ENCODE measurements at places on chromosomes 6 and 20.
A peak's percentile ranks its signal among the peaks of the same experiment; 100 is the strongest.

DNA sequence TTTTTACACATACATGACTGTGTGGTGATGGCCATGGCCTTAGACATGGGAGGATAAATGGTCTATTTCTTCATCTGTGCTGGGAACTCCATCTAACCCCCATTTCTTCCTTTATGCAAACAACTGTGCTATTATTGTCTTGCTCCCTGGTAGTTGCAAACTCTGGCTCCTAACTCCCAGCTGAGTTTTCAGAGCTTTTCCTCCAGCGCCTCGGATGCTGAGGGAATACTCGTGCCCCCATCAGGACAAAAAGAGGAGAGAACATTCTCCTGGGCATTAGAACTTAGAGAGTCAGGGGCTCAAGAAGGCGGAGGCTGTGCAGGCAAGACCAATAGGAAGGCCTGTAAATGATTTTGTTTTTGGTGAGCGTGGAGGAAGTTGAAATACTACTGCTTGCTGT lies 2.1 kb downstream of the DAAM2 start:
- no peak for ATAC-seq

DNA sequence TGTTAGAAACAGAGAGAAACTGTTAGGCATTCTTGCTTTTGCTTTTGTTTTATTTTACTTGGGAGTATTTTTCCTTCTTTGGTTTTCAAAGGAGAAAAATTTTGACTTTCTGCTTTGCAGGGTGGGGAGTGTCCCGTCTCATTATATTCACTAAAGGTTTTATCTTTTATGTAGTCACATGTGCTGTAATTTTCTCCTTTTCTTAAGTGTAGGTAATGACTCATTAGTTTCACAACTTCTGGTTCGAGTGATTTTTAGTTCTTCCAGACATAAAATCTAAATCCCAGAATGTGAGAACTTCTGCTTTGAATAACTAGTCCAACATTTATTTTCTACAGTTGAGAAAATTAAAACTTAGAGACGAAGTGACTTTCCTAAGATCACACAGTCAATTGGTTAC lies 37.7 kb downstream of the ADGRF1 start:
- no peak for ATAC-seq

DNA sequence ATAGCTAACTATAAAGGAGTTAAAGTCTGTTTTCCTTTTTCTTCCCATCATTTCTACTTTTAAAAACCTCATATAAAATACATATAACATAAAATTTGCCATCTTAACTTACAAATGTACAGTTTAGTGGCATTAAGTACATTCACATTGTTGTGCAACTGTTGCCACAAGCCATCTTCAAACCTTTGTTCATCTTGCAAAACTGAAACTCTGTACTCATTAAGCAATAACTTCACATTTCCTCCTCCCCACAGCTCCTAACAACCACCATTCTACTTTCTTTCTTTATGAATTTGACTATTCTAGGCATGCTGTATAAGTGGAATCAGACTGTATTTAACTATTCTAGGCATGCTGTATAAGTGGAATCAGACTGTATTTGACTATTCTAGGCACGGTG lies 4.5 kb downstream of the CCDC170 start:
- ATAC-seq: no peak

- ATAC-seq: no peak
These were observed 101.2 kb upstream of the COL21A1 start for GRCh38 chr6:56348578-56348977.

DNA sequence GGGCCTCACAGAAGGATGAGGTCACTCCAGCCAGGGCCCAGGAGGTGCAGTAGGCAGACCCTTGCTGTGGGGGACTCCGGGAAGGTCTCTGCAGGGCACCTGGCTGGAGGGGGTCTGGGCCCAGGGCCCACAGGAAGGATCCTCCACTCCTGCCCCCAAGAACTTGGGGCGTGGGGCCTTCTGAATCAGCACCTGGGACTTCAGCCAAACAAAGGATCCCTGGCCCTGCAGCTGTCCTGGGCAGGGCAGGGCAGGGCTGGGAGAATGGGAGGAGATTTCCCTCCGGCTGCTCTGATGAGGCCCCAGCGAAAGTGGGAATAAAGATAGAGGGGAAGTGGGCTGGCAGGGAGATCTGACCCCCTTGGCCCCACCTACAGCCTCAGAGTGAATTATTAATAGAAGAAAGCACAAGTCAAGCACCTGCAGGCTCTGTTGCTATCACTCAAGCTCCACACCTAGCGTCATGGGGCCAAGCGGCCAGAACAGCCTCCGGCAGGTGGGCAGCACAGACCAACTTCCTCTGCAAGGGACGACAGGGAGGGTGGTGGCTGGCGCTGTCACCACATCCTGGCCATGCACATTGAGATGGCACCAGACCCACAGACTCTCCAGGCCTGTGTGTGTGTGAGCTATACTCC lies 61.6 kb upstream of the MRPS10 start:
- ATAC-seq: peak; percentile 63

- ATAC-seq: no peak
These were observed 130.8 kb downstream of the JPH2 start for GRCh38 chr20:44056010-44056698.

- no peak for ATAC-seq
These were observed 36.9 kb downstream of the STK38 start for GRCh38 chr6:36510365-36510764.

DNA sequence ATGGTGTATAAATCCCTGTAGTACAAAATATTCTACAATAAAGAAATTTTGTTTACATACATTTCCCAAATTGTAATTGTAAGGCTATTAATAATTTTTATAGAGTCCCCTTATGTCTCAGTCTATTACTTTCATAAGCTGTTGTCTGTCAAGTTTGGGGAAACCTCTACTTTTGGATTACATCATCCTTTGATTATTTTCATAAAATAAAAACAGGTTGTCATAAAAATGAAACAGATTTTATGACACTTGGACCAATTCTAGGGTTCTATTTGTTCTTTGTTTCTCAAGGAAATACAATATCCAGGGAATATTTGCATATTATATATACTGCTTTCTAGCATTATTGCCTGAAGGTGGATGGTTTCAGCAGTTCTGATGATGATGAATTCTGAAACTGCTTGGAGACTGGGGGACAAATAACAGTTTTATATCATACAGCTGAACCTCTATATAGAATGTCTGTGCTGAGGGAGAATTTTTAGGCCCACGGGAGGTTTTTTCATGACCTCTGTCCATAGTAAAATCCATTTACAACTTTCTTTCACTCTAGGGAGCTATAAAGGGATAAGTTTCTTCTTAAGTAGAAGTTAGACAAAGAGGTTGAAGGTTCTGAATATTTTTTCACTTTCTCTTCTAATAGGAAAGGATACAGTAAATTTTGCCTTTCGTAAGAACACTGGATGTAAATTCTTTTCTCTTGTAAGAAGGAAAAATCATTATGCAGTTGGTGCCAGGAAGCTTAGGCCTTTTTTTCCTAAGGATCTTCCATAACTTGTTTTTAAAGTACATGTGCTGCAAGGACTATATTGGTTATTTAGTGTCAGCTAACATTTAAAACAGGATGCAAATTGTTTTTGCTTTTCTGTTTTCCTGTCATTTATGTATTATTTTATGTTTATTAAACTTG lies 58.0 kb downstream of the CD2AP start:
- no peak for ATAC-seq

DNA sequence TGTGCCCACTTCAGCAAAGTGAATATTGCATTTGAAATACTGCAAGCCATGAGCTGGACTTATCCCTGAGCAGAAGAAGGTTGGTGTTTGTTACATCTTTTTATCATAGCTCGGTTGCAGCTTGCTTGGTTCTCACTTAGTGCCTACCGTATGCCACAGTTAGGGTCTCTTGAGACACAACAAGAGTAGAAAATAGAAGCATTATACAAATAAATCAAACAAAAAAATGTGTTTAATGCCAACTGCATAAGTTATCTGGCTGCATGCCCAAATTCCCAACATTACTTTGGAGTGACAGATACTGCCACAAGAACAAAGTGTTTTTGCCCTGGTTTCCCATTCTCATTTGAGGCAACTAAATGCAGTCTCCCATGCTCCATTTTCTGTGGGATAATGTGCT lies 53.9 kb upstream of the LAMP5 start:
- no peak for ATAC-seq

DNA sequence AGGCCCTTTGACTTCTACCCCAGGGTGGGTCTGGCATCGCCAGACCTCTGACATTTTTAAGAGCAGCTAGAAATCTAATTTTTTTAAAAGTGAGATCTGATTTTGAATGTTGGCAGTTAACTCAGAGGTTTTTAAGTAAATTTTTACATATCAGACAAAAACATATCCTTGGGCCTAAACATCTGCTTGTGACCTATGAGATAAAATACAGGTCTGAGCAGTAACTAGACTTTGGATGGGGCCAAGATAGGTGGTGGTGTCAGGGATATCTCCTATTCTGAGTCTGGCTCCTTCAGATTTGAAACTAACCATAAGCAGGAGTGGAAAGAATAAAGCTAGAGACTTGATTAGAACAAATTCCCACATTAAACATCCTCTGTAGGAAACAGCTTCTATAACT lies 17.6 kb downstream of the RALY start:
- ATAC-seq: no peak

- no peak for ATAC-seq
These were observed 141.7 kb downstream of the RFX6 start for GRCh38 chr6:117018771-117019170.

GRCh38 chr6:52972989-52973388 lies 22.1 kb downstream of the GSTA4 start:
- no peak for ATAC-seq

DNA sequence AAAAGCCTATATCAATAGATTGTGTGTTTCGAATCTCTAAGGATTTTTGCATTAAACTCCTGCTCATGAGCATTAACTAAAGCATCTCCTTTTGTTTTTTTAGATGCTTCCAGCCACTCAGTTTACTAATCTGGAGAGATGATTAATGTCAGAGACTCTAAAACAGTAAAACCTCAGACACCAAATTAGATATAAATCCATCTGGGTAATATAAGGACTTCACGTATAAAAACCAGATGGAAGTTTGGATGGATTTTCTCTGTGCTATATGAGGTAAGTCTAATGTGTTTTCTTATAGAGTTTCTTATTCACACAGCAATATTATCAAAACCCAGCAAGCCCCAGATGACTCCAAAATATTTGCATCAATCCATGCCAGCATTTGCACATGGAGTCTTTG lies 137.2 kb downstream of the SYNE1 start:
- no peak for ATAC-seq

DNA sequence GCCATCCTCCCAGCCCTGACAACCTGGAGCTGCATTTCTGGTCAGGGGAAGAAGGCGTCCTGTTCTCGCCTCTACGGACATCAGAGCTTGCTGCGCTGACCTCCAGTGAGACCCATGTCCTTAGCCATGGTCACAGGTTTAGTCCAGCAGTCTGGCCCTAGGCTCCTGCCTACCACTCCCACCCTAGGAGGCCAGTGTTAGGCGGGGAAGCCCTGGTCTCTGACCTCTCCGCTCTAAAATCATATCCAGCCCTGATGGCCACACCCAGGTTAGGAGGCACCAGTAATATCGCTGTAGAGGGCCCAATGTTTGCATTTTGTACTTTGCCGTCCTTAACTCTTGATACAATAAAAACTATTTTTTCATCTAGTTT lies 1.2 kb upstream of the HTR1B start:
- ATAC-seq: no peak

DNA sequence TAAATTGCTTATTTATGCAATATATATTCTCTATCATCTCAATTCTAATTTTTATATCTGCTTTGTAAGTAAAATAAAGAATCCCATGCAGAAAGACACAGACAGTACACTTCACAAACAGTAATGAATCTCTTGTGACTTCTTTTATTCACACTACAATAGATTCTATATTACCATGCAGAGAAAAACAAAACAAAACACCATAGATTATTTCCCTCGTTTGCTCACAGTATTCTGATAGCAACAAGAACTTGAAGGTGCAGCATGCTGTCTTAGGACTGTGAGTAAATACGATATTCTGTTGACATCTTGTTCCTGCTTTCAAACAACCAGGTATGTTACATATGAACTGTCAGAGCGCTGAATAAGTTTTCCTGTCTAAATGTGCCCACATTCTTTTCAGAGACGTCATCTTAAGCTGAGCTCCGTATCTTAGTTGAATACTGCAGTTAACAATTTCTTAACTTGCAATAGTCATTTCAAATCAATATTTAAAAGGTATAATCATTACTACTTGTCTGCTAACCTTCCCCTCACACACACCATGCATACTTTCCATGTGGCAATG lies 140.1 kb downstream of the BTBD9 start:
- no peak for ATAC-seq

GRCh38 chr6:80341330-80341729 lies 234.9 kb downstream of the BCKDHB start:
- no peak for ATAC-seq

GRCh38 chr20:38143646-38144554 lies 21.2 kb downstream of the TGM2 start:
- ATAC-seq: peak; percentile 66

GRCh38 chr20:5786930-5787795 lies 37.0 kb downstream of the SHLD1 start:
- ATAC-seq: no peak

DNA sequence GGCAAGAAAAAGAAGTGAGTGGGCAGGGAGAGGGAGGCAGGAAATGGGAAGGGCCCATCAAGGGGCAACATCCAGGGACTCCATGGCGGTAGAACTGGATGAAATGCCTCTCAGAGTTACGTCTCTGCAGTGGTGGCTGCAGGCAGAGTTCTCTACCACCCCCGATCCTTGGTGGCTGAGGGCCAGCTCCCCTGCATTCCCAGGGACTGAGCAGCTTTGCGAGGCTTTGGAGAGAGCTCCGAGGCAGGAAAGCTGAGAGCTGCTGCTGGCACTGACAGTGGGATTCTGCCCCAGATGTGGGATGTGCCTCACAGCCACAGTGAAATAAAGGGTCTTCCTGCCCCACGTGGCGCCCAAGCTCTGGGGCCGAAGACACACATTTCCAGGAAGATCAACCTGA lies 236.6 kb downstream of the SLC24A3 start:
- no peak for ATAC-seq

DNA sequence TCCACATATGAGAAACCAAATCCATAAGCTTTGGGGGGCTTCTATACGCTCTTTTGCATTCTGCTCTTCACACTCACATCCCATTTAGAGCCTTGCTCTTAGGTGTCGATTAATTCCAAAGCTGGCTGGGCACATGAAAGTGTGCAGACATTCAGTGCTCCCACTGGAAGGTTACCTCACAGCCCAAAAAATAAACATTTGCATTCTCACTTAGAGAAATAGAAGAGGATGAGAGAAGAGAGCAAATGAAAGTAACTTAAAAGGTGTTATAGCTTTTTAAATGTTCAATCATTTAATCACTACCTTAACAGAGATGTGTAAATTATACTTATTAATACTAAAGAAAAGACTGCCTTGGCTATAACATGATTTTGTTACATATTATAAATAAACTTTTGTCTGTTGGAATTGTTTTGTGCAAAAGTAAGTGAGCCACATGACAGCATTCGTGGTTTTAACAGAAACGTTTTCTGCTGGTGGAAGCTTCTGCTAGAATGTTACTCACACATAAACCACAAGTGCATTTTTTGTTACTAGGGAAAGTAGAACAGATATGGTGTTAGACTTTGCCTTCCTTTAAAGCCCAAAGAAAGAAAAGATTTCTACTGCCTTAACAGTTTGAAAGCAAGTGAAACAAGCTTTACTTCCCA lies 116.7 kb downstream of the SIM1 start:
- no peak for ATAC-seq

GRCh38 chr6:17484201-17484849 lies 90.9 kb downstream of the CAP2 start:
- no peak for ATAC-seq

GRCh38 chr6:139250296-139251044 lies 41.3 kb downstream of the TXLNB start:
- peak; percentile 80 for ATAC-seq

Measured in gastroesophageal sphincter (tissue), 4 donors.